ENCODE measurements at places on chromosomes 4 and X. TPM values are rescaled to one million over a fixed set of nuclear protein-coding genes. Genes with fewer than 3 reads are reported as not detected.

- DNase-seq, result no peak
These were observed 11.5 kb downstream of the HAND2 start for GRCh38 chr4:173518425-173519102.

- peak; percentile 89 for DNase-seq
These were observed 23.9 kb downstream of the KLHL5 start for GRCh38 chr4:39085891-39086290.

The ADAD1 gene
- not detected for total RNA-seq

DNA sequence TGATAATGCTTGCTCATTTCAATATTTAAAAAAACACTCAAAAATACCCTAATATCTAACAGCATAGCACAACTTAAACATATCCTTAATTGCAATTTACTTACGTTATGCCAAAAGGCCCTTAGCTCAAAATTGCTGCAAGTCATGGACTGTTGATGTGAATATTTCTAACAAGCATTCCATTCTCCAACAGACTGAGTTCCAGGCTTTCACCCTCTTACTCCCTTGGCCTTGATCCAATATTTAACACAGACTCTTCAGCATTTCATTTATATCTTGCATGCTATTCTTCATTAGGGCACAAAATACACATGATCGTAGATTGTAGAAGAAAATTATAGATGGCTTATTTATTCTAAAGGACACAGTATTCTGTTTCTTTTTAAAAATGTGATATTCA lies 96.5 kb downstream of the RNF150 start:
- DNase-seq, result no peak

GRCh38 chr4:185370268-185370949 lies 25.3 kb downstream of the LRP2BP start:
- no peak for DNase-seq

GRCh38 chrX:30863974-30864373 lies 25.1 kb downstream of the TAB3 start:
- DNase-seq, result no peak

The CT45A1 gene
- not detected for total RNA-seq

The FRG2 gene
- not detected for total RNA-seq

The HTN3 gene
- total RNA-seq, result not detected

The CSAG1 gene
- not detected for total RNA-seq

DNA sequence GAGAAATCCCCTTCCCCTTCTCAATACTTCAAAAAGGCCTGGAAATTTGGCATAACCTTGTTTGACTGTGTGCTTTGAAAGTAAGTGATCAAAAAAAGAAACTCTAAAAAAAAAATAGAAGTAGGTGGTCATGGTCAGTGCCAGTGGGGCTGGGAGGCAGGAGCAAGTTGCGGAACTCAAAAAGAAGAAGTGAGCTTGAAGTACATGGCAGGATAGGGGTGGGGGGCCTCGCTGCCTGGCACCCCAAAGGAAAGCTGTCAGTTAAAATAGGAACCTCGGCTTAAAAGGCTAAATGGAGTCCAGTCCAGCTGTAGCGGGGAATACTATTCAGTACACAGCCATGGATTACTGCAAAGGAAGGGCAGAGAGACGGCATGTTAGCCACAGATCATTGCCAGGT lies 12.2 kb upstream of the NKRF start:
- DNase-seq, result no peak

- DNase-seq, result no peak
These were observed 79.7 kb upstream of the BCOR start for GRCh38 chrX:40177489-40177888.

- no peak for DNase-seq
These were observed 137.8 kb downstream of the TBC1D19 start for GRCh38 chr4:26721685-26722084.

DNA sequence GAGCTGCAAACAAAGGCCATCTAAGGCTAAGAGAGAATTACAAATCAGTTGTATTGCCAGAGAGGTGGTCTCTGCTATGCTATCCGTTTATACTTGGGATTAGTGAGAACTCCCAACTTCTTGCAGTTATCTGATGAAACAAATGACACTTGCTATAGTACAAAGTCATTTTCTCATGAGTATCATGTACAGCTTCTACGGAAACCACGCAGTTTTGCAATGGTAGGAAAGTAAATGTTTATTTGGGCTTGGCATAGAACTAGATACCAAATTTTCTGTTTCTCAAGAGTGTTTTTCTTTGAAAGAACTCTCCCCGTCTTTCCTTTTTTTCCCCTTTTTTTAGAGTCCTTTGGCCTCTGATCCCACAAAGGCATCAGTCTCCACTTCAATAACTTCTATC lies 128.2 kb upstream of the ENPEP start:
- no peak for DNase-seq

The BEND4 gene
- total RNA-seq, result not detected

GRCh38 chr4:181939199-181939945 lies 303.8 kb upstream of the TENM3 start:
- no peak for DNase-seq

GRCh38 chr4:16418814-16419213 lies 192.5 kb upstream of the TAPT1 start:
- DNase-seq, result no peak

The CYSLTR1 gene
- total RNA-seq, result 0.06 TPM

The ARHGEF38 gene
- total RNA-seq, result not detected

GRCh38 chr4:17701882-17702281 lies 79.5 kb downstream of the FAM184B start:
- DNase-seq, result no peak

The GYPB gene
- total RNA-seq, result not detected

GRCh38 chrX:47561659-47562151 lies 700 bp downstream of the ARAF start:
- DNase-seq, result no peak

GRCh38 chr4:21571100-21571499 lies 377.5 kb downstream of the KCNIP4 start:
- no peak for DNase-seq

- DNase-seq, result peak; percentile 38
These were observed 83.8 kb downstream of the UNC5C start for GRCh38 chr4:95465010-95465409.

DNA sequence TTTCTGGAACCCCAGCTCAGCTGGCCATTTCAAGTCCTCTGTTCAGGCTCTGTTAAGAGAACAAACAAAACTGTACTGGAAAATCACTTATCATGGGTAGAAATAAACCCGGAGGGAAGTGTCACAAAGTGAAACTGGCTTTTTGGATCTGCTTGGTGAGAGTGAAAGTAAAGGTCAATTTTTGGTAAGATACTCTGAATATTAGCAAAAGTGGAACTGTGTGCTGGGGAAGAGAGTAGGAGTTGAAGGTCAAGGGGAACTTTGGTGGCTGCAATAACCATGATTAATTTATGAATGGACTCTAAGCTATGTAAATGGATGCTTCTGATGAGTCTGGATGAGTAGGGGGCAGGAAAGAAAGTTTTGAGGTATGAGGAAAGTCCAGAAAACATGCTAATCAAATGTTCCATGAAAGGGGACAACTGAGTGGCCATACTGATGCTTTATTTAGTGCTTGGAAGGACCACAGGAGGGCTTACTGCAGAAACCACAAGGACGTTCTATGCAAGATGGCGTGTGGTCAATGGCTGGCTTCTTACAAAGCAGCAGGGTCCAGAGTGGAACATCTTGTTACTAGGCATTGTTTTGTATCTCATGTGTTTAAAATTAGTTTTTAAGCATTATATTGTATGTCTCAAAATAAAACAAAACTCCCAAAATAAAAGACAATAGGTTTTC lies 36.8 kb upstream of the TNIP3 start:
- DNase-seq, result no peak

- DNase-seq, result no peak
These were observed 128.1 kb downstream of the KDM6A start for GRCh38 chrX:45001048-45001447.

DNA sequence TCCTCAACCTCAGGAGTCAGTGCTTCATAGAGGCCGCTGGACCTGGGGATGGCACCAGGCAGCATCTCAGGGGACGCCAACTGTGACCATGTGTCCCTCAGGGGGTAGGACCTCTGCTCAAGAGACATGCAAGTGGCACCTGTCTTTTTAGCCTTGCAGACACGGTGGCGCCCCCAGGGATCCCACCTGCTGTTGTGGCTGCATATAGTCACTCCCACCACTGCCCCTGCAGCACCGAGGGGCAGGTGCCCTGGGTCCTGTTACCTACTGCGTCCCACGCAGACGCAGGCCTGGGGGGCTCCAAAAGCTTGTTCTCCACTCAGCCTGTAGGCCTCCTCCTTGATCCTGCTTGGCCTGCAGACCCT lies 2.5 kb downstream of the MYL5 start:
- no peak for DNase-seq

The N4BP2 gene
- 8.2 TPM for total RNA-seq

DNA sequence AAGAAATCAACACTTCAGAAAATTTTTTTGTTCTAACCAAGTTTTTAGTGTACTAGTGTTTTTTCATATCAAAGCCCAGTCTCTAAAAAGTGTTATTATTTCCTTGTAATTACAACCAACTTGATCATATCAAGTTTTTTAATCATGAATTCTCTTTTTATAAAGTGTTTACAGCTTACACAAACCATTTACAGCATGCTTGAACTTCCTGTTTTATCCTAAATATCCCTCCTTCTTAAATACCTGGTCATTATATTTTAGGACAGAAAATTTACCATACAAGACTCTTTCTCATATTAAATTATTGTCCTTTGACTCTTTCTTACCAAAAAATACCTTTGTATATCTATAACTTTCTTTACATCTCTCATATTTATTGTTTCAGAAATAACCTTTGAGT lies 89.4 kb upstream of the NPY2R start:
- DNase-seq, result peak; percentile 2

The CPLX1 gene
- total RNA-seq, result not detected

GRCh38 chr4:153438916-153439756 lies 27.0 kb upstream of the TMEM131L start:
- no peak for DNase-seq

DNA sequence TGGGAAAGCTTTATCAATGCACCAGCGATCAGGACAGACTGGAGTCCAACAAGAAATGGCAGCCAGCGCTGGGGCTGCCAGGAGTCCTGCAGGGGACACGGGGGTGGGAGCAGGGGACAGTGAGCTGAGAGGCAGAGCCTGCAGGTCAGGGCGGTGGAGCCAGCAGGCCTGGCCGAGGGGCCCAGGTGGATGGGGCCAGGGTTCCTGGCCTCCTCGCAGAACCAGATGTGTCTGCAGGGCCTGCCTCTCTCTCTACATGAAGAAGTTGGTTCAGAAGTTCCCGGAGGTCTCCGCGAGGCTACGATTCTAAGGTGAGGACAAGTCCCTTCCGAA lies 63.6 kb downstream of the CPZ start:
- no peak for DNase-seq

DNA sequence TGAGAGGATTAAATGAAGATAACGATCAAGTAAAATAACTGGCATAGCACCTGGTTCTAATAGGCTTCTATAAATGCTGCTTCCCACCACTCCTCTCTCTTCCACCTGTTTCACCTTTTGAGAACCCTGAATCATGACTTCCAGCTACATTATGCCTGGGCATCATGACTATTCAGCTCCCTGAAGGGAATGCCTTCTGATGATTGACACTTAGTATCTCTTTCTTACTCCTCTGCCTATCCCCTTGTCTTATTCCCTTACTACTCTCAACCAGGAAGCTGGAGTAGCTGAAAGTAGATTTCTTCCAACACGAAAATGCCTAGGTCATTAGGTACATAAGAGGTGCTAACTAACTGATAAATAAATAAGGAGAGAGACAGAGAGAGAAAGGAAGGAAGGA lies 24.7 kb upstream of the CXCL8 start:
- no peak for DNase-seq

- no peak for DNase-seq
These were observed 158.5 kb upstream of the MXRA5 start for GRCh38 chrX:3504916-3505315.

DNA sequence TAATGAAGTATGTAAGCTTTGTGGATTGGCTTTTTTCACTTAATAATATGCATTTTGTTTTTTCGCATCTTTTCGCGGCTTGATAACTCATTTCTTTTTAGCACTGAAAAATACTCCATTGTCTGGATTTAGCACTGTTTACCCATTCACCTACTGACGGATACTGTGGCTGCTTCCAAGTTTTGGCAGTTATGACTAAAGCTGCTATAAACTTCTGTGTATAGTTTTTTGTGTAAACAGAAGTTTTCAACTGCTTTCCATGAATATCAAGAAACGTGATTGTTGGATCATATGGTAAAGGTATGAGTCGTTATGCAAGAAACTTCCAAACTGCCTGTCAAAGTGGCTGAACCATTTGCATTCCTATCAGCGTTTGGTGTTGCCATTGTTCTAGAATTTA lies 87.6 kb downstream of the BMP3 start:
- no peak for DNase-seq

The MUC7 gene
- not detected for total RNA-seq

Measured in LHCN-M2 (cell line).